ENCODE measurements at places on chromosomes 11 and 22. TPM values are rescaled to one million over a fixed set of nuclear protein-coding genes. Genes with fewer than 3 reads are reported as not detected.

Gene SLC35F2
- total RNA-seq: 7.4 TPM

Gene ARHGEF17
- total RNA-seq: 99.1 TPM

Gene MICALL1
- 80.8 TPM for total RNA-seq

Gene TRIM48
- not detected for total RNA-seq

Gene TBCEL
- total RNA-seq: 32.7 TPM

Gene DDIAS
- 0.86 TPM for total RNA-seq

Gene FOLR2
- 16.2 TPM for total RNA-seq

Gene OPCML
- total RNA-seq: 0.60 TPM

DNA sequence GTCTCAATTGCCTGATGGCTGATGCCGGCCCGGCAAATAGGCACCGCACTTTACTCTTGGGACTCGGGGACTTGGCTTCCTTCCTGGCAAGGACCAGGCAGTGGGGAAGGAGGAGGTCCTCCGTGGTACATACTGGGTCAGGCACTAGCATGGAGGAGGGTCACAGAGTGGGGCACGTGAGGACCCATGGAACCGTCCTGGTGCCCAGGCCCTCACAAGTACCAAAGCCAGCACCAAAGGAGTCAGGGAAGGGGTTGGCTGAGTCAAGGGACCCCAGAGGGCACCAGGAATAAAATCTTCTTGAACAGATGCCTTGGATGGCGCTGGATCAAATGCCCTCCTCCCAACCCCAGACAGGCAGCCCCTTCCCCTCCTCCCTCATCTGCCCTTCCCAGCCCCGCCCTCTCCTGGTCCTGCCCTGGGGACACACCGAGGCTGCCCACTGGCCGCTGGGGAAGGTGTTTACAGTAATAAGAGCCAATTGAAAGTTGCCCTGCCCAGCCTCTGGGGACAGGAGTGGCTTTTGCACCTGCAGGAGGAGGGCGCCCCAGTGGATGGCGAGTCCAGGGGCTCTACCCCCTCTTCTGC is 5.6 kb upstream of the CARNS1 start:
- DNase-seq: no peak

DNA sequence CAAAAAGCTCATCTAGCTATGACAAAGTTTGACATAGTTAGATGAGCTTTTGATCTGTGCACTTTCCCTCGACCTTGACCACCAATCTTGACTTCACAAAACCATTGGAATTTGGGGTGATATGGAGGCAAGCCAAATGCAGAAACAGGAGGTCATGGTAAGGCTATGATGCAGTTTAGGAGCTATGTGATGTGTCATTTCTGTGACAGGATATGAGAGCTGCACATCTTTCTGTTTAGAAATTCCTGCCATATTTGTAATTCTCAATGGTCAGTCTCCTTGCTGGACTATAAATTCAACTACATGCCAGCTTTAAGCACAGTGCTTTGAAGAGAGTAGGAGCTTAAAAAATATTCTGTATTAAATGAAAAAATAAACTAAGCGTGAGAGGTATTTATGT is 12.9 kb downstream of the OR51B6 start:
- DNase-seq: no peak

DNA sequence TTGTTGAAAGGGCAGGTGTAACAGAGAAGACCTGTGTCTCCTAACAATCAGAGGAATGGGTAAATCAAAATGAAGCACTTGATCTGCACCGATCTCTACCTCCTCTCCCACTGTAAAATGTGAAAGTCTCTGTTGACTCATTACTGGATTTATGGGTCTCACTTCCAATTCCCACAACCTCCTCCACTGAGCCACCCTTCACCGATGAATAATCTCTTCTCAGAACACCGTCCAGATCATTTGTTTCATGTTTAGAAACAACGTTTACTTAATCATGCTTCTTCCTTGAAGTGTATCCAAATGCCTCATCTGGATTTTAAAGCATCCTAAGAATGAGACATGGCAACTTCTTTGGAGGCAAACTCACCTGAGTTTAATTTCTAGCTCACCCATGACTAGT is 643.6 kb downstream of the ETS1 start:
- DNase-seq: no peak

DNA sequence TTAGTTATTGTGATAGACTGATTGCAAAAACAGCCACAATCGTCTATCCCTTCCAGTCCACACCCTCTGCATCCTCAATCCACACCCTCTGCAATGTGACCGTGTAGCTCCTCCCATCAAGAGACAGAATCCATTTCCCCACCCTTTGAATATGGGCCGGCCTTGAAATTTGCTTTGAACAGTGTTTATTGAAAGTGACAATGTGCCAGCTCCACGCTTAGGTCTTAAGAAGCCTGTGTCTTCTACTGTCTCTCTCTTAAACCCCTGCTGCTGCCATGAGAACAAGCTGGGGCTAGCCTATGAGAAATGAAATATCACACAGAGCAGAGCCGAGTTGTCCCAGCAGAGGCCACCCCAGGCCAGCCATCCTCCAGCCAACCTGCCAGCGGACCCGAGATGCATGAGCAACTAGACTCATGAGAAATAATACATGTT is 22.3 kb upstream of the MICAL2 start:
- no peak for DNase-seq

DNA sequence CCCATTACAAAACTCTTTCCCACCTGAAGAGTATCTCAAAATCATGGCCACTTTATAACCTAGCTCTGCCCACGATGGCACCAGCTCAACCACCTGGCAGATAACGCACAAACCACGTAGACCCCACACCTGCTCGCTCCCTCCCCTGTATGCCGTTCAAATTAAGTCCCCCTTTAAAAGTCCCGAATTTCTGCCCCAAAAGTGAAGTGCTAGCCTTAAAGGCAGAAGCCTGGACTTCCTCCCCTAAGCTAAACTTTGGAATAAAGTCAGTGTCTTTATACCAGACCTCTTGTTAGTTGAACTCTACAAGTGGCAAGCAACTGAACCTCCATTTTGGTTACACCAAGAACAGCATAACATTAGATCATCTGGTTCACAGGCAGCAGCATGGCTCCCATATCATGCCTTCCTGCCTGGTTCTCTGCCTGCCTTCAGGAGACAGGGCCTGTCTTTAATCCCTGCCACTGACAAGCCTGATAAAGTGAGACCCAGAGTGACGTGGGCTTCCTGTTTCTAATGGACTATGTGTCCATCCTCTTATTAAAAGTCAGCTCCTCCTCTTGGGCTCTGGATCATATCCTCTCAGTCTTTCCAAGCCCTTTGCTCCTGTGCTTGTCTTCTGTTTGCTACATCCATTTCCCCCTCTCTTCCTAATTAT is 32.6 kb upstream of the NNMT start:
- DNase-seq: peak; percentile 56

DNA sequence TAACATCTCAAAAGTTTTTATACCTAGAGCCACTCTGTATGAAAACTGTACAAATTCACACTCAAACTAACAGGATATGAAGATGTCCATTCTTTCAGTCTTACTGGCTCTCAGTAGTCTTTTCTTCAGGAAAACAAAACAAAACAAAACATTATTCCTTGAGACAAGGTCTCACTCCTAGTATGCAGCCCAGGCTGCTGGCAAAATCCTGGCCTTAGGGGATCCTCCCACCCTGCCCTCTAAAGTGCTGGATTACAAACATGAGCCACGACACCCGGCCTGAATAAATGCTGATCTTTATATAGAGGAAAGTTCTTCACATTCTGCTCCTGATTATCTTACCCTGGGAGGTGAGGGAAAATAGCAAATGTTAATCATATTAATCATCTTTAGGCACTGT is 5.1 kb downstream of the APOL2 start:
- DNase-seq: no peak

DNA sequence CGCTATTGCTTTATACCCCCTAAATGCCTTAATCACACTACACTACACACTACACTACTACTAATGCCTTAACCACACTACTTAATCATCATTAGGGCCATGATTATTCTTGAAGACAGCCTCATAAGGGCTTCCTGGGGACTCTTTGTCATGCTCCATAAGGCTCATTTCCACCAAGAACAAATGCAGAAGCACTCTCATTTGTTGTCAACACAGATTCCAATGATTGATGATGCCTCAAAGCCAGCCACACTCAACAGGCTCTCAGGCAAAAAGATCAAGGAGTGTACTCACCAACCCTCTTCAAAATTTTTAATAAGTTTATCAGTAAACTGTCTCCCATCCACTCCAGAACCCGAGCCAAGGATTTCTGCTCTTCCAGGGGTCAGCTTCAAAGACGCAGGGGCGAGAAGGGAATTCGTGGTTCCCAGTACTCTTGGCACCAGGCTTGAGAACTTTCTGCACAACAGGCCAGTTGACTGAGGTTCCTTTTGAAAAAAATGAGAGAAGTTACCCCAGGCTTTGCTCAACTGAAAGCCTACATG is 204.7 kb upstream of the GUCY1A2 start:
- DNase-seq: no peak

DNA sequence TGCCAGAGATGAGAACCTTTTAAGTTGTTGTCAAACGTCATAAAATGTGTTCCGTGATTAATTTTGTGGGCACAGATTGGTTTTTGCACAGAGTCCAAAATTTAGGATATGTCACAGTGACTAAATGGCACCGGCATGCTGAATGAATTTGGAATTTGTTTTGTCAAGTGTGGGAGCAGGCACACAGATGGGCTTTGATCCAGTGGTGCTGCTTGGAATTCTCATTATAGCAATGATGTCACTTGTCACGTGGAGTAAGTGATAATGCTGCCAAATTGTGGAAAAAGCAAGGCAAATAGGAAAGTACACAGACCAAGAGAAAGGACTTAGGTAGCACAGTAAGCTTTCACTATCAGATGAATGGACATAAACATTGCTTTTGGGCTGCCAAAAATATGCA is 8.0 kb upstream of the LIN7C start:
- DNase-seq: no peak

- DNase-seq: no peak
These were observed 107.7 kb downstream of the SNX19 start for GRCh38 chr11:130808541-130808940.

GRCh38 chr22:31944700-31945442 is 536 bp downstream of the YWHAH start:
- peak; percentile 83 for DNase-seq

DNA sequence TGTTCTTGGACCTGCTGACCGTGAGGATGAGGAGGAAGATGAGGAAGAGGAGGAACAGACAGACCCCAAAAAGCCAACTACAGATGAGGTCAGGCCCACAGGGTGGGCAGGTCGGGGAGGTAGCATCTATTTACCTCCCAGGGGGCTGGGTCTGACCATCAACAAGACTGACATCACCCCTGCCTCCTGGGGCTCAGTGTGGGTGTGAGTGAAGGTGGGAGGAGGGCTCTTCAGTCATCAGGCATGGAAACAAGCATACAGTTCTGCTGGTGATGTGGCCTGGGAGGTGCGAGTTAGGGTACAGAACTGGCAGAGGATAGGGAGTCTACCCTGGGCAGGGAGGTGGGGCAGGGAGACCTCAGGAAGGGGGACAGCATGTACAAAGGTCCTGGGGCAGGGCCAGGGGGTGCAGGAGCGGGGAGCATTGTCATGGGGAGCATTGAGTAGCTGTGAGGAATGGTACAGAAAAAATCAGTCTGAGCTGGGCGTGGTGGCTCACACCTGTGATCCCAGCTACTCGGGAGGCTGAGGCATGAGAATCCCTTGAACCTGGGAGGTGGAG is 8.9 kb downstream of the PLCB3 start:
- no peak for DNase-seq

DNA sequence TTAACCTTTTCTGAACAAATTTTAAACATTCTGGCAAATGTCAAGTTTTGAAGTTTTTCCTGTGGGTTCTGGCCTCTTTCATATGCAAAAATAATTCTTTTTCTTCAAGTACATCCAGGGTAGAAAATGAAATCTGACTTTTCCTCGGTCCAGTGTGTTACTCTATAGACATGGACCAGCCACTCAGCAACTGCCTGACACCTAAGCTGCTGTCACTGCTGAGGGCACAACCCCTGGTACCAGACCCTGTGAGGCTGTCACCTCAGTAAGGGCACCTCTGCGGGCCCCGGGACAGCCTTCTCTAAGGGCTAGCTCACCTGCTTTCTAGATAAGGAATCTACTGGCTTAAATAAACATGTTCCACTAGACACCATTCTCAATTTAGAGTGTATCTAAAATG is 33.8 kb downstream of the PPIL2 start:
- DNase-seq: no peak

DNA sequence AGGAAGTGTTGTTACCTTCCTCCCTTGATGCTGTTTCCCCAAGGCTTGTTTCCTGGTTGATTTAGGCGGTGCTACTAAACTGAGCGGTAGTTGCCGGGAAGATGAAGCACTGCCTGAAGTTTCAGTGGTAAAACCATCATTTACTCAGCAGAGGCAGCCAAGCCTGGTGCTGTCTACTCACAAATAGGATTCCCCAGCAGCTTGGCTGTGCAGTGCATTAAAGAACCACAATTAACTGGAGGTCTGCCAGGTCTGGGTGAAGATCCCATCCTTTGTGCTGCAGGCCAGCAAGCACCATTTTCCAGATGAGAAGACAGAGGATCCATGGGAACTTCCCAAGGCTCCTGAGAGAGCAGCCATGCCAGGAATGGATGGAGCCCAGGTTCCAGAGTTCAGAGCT is 231.9 kb upstream of the E2F8 start:
- DNase-seq: no peak

DNA sequence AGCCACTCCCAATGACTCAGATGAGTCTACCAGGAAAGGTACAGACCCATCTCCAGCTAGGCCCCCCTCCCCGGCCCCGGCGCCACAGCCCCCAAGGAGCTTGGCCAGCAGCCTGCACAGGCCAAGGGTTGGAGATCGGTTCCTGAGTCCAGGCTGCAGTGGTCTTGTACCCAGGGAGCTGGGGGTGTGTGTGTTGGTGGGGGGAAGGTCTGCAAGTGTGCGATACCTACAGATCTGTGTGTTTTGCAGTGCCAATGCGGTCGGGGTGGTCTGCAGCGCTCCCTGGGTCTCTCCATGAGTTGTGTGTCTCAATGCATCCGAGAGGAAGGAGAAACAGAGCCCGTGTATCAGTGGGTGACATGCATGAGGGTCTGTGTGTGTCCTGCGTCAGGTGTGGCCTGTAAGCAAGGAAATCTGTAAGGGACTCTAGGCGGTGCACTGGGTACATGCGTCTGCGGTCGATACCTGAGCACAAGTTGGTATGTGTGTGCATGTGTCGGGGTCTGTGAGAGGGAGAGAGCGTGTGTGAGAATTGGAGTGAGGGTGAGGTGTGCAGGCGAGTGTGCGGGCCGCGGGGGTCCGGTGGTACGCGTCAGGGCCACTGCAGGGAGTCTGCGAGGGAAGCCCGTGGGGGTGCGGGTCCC is 645 bp downstream of the CDC42BPG start:
- no peak for DNase-seq

GRCh38 chr22:22067192-22067591 is 84.6 kb upstream of the TOP3B start:
- no peak for DNase-seq

GRCh38 chr11:20479513-20479912 is 92.0 kb downstream of the PRMT3 start:
- no peak for DNase-seq

Measured in posterior vena cava (tissue), 2 donors.